ENCODE measurements at places on chromosomes 16 and 17.

DNA sequence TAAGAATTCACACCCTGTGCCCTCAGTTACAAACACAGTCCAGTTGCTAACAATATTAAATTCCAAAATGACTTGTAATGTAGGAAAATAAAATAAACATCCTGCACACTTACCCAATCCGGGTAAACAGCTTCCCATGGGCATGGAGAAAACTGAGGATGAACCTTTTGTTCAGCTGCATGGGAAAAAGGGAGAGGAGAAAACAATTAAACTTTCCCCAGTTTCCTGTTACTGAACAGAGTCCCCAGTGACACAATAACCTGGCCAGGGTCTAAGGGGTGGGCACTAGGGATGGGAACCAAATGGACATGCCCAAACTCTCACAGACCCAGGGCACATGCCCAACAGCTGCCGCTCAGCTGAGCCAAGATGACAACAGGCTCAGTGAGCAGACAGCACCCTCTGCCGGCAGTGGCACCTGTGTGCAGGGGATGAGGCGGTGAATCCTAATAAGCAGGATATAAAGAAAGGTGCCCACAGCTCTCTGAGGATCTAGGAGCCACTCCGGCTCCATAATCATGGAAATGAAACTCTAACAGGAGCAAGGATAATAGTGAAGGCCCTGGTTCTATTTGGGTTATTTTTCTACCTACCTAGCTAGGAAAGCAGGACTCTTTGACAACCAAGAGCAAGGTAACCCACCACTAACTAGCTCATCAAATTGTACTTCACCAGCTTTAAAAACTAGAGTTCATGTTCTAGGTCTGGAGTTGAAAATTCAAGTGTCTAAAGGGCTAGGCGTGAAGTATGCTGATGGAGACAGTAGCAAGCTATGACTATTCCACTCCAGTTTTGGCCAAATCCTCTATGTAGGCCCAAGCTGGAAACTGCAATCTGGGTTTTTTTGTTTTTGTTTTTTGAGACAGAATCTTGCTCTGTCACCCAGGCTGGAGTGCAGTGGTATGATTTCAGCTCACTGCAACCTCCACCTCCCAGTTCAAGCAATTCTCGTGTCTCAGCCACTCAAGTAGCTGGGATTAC, 58.8 kb downstream of the SMG6 start:
- peak; percentile 83 for DNase-seq

DNA sequence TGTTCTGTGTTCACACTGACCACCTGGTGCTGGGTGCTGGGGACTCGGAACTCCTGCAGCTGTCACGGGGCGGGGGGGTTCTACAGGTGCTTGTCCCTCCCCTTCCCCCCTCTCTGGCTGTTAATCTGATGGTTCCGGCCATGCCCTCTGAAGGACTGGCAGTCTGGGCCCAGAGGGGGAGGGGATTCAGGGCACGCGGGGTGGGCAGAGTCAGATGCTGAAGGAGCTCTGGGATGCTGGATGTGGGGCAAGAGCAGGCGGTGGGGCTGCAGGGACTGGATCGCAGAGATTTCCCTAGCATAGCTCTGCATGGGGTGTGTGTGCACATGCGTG, 5.4 kb upstream of the TBX21 start:
- DNase-seq = no peak

- DNase-seq = no peak
Observed at GRCh38 chr17:45841883-45842525, 2.7 kb upstream of the SPPL2C start.

DNA sequence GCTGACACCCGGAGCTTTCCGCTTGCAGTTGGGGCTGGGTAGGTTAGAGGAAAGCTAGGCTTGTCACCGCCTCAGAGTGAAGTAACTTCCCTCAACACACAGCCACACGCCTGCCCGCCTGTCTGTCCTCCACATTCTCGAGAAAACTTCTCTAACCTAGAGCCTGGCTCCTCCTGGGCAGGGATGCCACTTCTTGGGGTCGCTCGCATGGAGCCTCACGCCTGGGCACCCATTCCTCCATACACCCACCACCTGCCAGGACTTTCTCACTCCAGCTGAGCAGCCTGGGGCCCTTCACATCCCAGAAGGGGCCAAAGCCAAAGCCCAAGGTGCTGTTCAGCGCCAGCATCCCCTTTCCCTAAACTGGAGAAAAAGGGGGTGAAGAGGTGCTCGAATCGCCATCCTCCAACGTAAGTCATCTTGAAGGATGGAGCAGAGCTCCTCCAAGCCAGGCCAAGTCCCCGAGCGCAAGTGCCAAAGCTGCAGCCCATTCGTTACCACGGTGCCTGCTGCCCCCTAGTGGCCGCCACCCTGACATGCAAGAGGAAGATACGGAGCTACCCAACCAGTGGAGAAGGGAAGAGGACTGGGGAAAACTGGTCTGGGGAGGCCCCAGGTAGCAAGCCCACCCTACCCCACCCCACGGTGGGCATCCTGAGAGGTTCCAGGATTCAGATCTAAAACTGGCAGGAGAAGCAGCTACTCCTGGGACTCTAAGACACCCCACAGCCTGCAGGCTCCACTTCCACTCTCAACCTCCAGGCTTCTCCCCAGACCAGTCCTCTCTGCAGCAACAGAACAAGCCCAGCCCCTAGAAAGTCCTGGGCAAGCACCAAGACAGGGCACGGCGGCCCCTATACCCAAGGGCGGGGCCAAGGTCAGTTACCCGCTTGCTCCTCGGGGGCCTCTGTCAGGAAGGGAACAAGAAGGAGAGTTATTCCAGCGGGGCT, 63.1 kb downstream of the MYO18A start:
- peak; percentile 75 for DNase-seq

DNA sequence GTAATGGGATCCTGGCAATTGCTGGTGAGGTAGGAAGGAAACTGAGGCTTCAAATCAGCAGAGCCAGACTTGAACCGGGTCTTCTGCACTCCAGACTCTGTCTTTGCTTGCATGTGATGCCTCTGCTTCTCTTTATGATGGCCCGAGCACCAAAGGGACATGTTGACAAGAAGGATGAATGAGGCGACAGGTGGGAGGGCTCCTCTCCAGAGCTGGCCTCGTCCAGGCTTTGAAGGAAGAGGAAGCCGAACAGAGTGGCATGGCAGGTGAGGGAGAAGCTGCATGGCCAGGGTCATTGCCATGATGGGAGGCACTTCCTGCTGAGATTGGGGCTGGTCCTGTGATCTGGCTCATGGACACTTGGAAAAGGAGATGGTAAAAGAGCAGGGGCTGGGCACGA, 40.8 kb downstream of the AKAP1 start:
- no peak for DNase-seq

DNA sequence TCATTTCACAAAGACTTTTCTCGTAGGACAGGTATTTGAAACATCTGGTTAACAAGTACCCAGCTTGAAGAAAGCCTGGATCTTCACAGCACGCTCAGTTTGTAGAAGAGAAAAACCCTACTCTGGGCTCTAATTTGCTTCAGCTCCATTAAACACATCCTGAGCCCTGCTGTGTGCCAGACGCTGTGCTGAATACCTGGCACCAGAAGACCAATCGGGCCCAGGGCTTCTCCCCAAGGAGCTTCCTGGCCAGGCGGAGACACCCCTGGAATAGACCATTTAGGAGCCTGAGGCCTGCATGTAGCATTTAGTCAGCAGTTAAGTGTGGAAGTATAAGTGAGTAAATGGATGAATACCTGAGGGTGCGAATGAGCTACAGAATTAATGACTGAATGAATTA, 8.9 kb upstream of the ABAT start:
- DNase-seq = no peak

- no peak for DNase-seq
Observed at GRCh38 chr17:8744086-8744785, 400 bp downstream of the CCDC42 start.

- no peak for DNase-seq
Observed at GRCh38 chr17:1375615-1376014, 24.4 kb downstream of the YWHAE start.

- peak; percentile 26 for DNase-seq
Observed at GRCh38 chr16:2223942-2224486, 623 bp downstream of the E4F1 start.

DNA sequence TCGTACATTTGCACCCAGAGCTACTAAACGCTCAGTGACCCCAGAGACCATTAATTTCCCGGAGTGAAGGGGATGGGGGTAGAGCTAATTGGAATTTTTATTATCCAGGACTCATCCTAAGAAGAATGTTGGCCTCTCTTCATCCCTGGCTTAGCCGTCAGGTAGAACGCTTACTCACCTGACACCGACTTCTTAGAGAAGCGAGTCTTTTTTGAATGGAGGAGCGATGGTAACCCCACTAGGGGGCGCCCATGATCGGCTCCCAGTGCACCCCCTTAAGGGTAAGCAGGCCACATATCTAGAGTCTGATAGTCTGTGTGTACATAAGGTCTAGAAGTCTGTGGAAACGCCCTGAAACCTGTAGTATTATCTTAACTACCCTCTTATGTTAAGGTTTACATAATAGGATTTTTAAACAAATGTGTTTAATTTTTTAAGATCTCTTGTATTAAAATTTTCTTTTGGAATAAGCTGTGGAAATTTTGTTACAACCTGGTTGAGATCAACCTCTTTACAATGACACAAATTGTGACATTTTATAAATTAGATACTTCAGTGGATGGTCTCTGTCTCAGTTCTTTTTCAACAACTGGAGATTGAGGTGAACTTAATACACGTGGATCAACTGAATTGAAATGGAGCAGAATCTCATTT, 229.8 kb downstream of the CPPED1 start:
- peak; percentile 50 for DNase-seq

DNA sequence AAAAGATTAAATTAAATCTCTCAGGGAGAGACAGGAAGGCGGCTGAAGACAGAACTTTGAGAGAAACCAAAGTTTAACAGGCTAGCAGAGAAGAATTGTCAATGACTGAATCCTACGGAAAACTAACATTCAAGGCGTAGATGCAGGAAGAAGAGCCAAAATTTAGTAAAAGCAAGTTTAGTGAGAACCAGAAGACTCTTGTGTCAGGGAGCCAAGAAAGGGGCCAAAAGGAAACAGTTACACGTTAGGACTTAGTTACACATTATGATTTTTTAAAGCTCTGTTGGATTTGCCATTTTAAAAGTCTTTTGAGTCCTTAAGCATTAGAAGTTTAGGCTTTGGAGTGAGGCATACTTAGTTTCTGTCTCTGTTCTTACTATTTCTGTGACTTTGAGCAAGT, 164.6 kb downstream of the CHD9 start:
- DNase-seq = no peak

DNA sequence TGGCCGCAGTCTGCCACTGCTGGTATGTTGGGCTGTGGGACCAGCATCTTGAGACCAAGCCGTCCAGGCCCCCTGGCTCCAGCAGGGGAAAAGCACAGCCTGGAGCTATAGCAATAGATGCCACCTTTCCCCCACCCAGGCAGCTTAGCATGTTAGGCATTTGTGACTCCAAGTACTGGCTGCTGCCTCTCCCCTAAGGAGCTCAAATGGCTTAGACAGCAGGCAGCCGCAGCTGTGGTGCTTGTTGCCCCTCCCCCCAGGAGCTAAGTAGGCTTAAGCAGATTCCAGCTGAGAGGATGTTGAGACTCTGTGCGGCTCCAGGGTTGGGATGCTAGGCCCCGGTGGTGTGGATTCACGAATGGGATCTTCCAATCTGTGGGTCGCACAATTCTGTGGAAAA, 88.8 kb upstream of the ANKFN1 start:
- no peak for DNase-seq

- DNase-seq = no peak
Observed at GRCh38 chr16:57145046-57146021, 40.5 kb downstream of the PSME3IP1 start.

DNA sequence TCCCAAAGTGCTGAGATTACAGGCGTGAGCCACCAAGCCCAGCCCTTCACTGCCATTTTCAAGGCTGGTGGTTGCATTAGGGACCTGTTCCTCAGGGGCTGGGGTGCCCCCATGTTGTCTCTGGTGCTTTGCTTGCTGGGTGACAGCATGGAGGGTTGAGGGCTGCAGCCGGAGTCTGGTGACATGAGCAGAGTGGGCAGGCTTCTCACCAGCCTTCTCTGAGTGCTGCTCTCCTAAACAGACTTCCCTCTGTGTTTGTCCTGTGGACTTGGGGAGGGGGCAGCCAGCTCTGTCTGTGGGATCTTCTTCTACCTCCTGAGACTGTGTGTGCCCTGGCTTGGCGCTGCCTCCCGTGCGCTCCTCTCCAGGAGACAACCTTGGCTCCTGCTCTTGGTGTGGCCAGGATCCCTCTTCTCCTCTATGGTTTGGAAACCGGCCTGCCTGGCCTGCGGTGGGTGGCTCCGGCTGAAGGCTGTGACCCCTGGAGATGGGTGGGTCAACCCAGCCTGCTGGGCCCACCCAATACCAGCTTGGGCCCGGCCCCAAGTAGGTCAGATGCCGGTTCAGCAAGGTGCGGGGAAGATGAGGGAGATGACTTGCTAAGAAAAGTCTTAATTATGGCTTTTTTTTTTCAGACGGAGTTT, 72.1 kb downstream of the PDPK1 start:
- DNase-seq = no peak

- DNase-seq = no peak
Observed at GRCh38 chr17:75553295-75554110, 28.0 kb downstream of the LLGL2 start.

DNA sequence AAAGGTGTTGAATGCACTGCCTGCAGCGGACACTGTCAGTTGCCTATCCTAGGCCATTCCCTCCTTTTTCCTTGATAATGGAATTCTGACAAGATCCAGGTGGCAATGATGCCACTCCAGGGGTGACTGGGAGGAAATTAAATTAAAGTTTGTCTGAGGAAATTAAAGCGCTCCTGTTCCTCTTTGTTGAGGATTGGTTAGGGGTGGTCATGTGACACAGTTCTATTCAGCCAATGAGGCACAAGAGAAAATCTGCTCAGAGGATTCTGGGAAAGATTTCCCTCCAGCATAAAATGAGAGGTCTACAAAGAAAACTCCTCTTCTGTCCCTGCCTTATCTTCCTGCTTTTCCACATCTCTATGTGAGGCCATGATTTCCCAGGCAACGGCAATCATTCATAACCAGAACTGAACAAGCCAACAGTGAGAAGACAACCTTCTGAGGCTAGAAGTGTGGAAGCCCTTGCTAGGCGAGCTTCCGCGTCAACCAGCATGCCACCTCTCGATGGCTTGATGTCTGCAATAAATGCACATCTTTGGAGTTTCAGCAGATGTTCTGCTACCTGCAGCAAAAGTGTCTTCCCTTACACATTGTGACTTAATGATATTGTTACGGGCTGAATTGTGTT, 5.6 kb upstream of the BCO1 start:
- no peak for DNase-seq

DNA sequence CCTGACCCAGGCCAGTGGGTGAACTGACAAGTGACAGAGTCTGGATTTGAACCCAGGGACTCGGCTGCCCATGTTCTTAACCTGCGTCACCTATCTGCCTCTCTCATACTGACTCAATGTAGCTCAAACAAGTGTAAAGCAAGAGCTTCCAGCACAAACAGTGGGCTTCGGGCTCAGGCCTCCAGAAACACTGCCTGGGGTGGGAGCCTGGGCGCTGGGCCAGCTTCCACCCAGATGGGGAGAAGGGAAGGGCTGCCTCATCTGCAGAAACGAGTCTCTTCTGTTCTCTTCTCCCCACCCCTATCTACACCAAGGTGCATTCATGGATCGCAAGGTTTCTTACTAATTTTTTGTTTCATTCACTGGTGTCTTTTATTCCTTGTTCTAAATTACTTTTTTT, 1.3 kb downstream of the CDRT4 start:
- DNase-seq = no peak

- no peak for DNase-seq
Observed at GRCh38 chr16:23278031-23278430, 24.1 kb upstream of the SCNN1B start.

GRCh38 chr17:70053241-70054234, 21.5 kb upstream of the KCNJ16 start:
- no peak for DNase-seq

Measured in activated CD4-positive, alpha-beta T cell treated with anti-CD3 and anti-CD28 coated beads for 4 hours (primary cell).